ENCODE measurements at places on chromosomes 16 and 17.

- DNase-seq = peak; percentile 55
Measured at GRCh38 chr17:7929158-7930023, at the start of gene KCNAB3. TSS of gene KCNAB3 (minus strand) at chr17:7929856. CDS start at chr17:7929435, 421 bp downstream.

GRCh38 chr17:54452666-54453348 is 447.8 kb upstream of the TOM1L1 start:
- DNase-seq = no peak

- DNase-seq = no peak
Measured at GRCh38 chr17:66963909-66964771, at the start of gene CACNG4. TSS of gene CACNG4 (plus strand) at chr17:66964707. CDS start at chr17:66964912, 205 bp downstream.

- DNase-seq = no peak
Measured at GRCh38 chr16:66508914-66509496, 40.9 kb downstream of the TK2 start.

DNA sequence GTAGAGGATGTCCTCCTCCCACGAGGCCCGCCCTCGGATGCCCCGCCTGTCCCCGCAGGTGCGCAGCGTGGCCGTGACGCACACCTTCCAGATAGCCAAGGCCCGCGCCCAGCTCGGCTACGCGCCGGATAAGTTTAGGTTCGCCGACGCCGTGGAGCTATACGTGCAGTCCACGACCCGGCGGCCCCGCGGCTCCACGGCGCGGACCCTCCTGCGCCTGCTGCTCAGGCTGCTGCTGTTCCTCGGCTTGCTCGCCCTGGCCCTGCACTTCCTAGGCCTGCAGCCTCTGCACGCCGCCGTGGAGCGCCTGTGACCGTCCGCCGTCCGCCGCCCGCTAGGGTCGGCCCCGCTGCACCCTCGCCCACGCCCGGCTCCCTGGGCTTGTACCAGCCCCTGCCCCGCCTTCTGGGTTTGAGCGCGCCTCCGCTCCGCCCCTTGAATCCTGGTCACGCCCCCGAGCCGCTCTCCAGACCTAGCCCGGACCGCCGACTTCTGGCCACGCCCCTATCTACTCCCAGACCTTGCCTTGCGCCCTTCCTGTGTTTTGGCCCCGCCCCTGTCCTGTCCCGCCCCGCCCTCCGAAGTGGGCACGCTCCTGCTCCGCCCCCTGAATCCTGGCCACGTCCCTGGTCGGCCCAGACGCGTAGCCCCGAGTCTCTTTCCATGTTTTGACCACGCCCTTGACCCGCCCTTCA is 15.8 kb upstream of the EEF2K start:
- peak; percentile 98 for DNase-seq

DNA sequence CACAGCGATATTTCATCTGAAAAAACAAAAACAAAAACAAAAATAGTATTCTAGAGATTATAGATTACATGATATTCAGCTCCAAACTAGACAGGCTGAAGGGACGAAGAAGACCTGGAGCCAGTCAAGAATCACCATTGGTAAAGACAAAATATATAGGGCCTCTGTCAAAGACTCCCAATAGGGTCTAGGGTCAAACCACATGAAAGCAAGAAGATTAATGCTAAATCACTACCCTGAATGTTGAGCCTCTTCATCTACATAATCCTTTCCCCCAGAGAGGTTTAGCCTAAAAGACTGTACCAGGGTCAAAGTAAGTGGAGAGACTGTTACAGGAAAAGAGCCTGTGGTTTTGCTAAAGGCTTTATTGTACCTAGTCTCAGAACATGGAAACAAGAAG is 10.8 kb upstream of the NME1 start:
- no peak for DNase-seq

- no peak for DNase-seq
Measured at GRCh38 chr16:25007284-25007984, 7.7 kb downstream of the ARHGAP17 start.

DNA sequence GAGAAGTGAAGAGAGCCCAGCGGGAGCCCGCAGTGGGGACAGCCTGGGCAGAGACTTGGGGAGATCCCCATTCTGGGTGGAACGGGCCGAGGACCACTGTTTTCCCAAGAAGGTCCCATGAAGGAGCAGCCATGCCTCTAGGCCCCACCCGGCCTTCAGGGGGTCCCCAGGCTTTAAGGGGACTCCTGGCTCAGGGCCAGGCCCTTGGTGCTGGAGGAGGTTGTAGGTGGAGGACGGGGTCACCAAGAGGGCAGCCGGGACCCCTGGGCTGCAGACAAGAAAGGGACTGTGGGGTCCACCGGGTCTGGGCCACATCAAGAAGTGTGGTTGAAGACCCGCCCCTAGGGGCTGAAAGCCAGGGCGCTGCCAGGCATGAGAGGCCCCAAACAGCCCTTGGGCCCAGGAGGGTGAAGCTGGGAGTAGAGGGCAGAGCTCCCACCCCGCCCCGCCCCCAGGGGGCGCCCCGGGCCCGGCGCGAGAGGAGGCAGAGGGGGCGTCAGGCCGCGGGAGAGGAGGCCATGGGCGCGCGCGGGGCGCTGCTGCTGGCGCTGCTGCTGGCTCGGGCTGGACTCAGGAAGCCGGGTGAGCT is at the start of gene PRSS21:
Gene PRSS21, plus strand, starts transcription at position 487 of the 589 bp plus-strand sequence. Its CDS starts 32 bp downstream, at position 519.
- DNase-seq = no peak

DNA sequence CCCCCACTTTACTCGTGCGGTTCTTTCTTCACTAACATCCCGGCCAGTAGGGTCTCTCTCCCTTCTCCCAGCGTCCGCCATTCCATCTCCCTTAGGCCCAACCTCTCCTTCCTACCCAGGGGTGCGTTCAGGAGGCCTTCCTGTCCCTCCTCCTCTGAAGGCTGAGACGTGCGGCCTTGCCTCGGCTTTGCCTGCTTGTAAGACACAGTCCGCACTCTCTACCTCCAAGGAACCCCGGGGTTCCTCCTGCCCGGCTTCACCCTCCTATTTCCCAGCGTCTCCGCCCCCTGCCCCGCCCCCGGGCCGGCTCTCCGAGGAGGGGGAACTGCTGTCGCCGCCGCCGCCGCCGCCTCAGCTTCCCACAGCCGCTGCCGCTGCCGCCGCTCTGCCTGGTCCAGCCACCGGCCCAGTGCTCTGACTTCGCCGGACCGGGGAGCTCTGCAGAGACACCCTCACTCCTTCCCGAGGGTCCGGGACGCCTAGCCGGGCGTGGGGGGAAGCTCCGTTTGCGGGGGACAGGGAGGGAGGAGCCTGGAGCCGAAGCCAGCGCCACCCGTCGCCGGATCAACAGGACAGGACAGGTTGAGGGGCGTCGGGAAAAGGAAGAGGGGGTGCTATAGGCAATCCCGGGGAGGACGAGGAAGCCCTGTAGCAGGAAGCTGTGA is 1.2 kb upstream of the FGF11 start:
- DNase-seq = peak; percentile 37

GRCh38 chr17:35895636-35896587 is 15.8 kb upstream of the CCL5 start:
- DNase-seq = peak; percentile 38

DNA sequence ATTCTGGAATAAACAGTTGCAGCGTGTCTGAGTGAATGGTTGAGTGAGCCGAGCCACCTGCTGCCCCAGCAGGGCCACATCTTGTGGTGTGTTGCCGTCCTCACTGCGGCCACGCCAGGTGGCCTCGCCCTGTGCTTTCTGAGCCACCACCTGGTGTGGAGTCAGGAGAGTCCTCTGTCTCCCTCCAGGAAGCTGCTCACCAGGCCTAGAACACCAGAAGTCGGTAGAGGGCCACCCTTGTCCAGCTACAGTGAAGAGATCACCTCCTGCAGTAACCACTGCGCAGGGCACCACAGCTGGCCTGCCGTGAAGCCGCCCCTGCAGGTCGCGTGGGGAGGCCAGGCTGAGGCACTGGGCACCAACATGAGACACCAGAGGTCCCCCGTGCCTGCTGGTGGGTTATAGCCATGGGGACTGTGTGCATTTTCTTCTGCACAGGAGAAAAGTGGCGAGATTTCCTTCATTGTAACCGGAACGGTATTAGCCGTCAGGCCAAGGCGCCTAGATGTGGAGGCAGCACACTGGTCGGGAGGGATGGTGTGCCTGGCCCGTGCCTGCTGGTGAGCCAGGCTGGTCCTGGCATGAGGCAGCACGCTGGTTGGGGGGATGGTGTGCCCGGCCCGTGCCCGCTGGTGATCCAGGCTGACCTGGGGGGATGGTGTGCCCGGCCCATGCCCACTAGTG is 28.9 kb upstream of the FOXK2 start:
- DNase-seq = no peak

- no peak for DNase-seq
Measured at GRCh38 chr17:45016237-45016636, 35.2 kb downstream of the DCAKD start.

DNA sequence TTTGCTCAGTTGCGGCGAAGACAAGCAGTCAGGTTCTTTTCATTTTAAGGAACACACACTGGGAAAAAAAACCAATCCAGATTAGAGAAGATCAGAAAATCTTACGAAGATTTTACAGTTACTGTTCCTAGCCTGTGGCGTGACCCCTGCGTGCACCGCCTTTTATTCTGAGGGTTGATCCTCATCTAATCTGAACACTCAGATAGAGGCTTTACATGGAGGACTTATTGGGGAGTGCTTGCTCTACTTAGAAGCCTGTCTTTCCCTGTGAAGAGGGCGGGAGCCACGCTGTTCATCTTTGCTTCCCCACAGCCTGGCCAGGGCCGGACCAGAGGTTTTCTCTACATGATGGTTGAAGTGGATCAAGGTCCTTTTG is 1.4 kb downstream of the TBC1D24 start:
- DNase-seq = no peak

- DNase-seq = no peak
Measured at GRCh38 chr17:70608193-70608592, 438.9 kb downstream of the KCNJ2 start.

- no peak for DNase-seq
Measured at GRCh38 chr16:27365142-27366089, 36.6 kb upstream of the IL21R start.

GRCh38 chr17:71378036-71378435 is 742.8 kb upstream of the SOX9 start:
- no peak for DNase-seq

DNA sequence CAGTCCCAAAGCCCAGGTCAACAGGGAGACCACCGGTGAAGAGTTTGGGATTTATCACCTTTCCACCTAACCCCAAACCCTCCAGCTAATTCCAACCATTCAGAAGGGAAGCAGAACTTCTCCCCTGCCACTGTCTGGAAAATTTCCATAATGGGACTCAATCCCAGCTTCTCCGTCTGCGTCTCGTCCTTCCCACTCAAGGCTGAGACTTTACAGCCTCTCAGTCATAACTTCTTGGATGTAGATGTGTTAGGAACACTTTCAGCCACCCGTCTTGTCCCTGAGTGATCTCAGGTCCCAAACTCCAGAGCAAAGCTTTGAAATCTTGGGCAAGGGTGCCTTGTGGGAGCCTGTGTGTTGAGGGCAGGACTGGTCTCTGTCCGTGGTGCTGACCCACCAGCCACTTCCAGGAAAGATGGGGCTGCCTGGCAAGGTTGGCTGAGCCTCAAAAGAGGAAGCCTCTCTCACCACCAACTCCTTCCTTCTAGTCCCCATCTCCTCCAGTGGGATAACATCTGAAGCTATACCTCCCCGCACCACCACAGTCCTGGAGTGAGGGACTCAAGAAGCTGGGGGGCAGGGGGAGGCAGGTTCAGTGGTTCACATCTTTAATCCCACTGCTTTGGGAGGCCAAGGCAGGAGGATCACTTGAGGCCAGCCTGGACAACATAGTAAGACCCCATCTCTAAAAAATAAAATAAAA is 9.3 kb downstream of the GAS2L2 start:
- no peak for DNase-seq

GRCh38 chr17:37261286-37261685 is 114.5 kb upstream of the C17orf78 start:
- no peak for DNase-seq

DNA sequence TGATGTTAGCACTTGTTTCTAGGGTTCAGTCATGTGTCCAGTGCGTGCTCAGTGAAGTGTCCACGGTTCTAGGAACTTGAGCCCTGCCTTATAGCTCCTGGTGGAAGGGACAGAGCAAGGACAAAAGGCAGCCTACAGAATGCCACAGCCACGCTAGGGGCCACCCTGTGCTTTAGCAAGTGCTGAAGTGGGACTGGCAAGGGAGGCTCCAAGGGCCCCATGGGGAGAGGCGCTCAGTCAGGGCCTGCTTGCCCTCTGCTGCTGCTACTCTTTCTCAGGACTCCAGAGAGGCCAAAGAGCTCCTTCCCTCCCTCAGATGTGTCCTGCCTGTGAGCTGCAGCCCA is 6.8 kb downstream of the NT5C start:
- DNase-seq = no peak

GRCh38 chr17:32111141-32111771 is 31.0 kb upstream of the RHOT1 start:
- no peak for DNase-seq

DNA sequence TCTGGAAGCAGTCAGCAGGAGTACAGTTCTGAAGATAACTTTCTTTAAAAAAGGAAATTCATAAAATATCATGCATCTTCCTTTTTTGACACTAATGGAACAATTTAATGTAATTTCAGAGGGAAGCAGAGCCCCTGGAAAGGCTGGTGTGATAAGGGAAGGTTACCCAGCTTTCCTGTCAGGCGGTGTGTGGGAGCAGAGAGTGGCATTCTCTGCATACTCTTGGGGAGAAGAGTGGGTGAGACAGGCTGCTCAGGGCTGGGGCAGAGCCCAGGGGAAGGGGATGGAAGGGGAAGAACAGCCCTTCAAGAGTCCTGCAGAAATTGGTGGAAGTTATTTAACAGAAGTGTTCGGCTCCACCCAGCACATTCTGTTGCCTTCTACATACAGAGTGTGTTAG is 84.7 kb downstream of the PRKCB start:
- DNase-seq = no peak

- DNase-seq = no peak
Measured at GRCh38 chr16:67052399-67052798, 23.4 kb downstream of the CBFB start.

GRCh38 chr17:77890771-77891170 is 67.7 kb upstream of the TNRC6C start:
- DNase-seq = no peak

DNA sequence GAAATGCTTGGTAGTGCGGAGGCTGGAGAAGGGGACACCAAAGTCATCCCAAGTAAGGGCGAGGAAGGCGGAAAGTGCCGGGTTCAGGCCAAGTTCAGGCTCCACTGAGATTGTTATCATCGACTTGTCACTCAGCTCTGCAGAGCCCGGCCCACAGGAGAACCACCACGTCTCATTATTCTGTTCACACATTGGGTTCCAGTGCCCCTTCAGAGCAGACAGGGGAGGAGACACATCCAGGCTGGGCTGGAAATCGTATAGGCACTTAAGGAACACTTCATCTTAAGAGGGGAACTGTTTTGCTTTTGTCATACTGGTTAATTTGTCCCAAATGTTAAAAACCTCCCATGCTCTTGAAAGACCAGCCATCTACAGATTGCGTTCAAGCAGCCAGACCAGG is 118.3 kb upstream of the ADAMTS18 start:
- no peak for DNase-seq

- no peak for DNase-seq
Measured at GRCh38 chr17:28907709-28908475, 5.0 kb upstream of the DHRS13 start.
